ENCODE measurements at places on chromosomes 4 and X. TPM values are rescaled to one million over a fixed set of nuclear protein-coding genes. Genes with fewer than 3 reads are reported as not detected.

GRXCR1 gene
- total RNA-seq: not detected

MAGEC1 gene
- total RNA-seq: 0.05 TPM

PRDM8 gene
- 0.33 TPM for total RNA-seq

ARHGAP36 gene
- total RNA-seq: not detected

F8A2 gene
- not detected for total RNA-seq

CT47B1 gene
- not detected for total RNA-seq

MAGED4 gene
- 8.9 TPM for total RNA-seq
